ENCODE measurements at places on chromosomes 2 and 18. TPM values are rescaled to one million over a fixed set of nuclear protein-coding genes. Genes with fewer than 3 reads are reported as not detected.
A peak's percentile ranks its signal among the peaks of the same experiment; 100 is the strongest.

DNA sequence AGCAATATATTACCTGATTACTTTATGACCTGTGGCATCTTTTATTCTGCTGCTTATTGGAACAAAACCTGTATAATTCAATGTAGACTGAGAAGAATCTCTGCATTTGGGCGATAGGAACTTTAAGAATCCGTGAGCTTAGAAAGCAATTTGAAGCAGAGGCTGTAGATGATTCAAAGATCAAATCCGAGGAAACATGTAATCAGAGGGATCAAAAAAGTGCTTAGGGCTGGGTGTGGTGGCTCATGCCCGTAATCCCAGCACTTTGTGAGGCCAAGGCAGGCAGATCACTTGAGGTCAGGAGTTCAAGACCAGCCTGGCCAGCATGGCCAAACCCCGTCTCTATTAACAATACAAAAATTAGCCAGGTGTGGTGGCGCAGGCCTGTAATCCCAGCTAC lies 198.4 kb downstream of the MTX2 start:
- H3K4me1 ChIP-seq, result peaks cover 15% of the 10 kb centered on the region
- H3K27ac ChIP-seq, result no peak overlapping the region
- no peaks in the 10 kb centered on the region for H3K36me3 ChIP-seq
- no peak overlapping the region for H3K4me3 ChIP-seq

- H3K4me3 ChIP-seq, result no peak overlapping the region
- no peaks in the 10 kb centered on the region for H3K4me1 ChIP-seq
- no peak for DNase-seq
- no peak overlapping the region for H3K27ac ChIP-seq
These were observed 122.8 kb upstream of the HS6ST1 start for GRCh38 chr2:128441341-128442052.

DNA sequence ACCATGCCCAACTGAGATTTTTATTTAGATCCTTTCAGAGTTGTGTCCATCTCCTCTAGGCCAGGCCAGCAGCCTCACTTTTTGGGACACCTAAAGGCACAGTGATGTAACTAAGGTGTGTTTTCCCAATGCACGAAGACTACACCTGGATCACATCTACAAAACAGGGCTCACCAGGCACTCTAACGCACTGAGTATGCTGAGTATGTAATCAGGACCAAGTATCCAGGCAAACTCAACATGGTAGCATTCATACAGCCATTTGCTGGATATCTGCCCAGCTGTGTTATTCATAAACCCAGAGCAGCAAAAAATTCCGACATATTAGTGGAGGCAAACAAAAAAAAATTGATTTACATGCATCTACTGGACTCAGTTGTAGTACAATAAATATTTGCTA lies 33.8 kb downstream of the LPIN2 start:
- H3K36me3 ChIP-seq, result no peaks in the 10 kb centered on the region
- 0 out of 2 replicates have a peak overlapping the region, but pooled peaks have one; percentile 66 for H3K4me3 ChIP-seq
- H3K27ac ChIP-seq, result peak overlapping the region; percentile 97

- H3K27me3 ChIP-seq, result peaks cover 9% of the 10 kb centered on the region
- no peak for DNase-seq
- H3K27ac ChIP-seq, result no peak overlapping the region
- no peaks in the 10 kb centered on the region for H3K4me1 ChIP-seq
These were observed 300.0 kb upstream of the REV1 start for GRCh38 chr2:99789849-99790248.

DNA sequence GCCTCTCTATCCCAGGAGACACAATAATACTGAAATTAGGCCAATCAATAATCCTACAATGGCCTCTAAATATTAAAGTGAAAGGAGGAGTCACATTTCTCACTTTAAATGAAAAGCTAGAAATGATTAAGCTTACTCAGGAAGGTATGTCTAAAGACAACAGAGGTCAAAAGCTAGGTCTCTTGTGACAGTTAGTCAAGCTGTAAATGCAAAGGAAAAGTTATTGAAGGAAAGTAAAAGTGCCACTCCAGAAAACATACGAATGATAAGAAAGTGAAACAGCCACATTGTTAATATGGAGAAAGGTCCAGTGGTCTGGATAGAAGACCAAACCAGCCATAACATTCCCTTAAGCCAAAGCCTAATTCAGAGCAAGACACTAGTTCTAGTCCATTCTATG lies 9.5 kb downstream of the SESTD1 start:
- no peak for DNase-seq
- no peak overlapping the region for H3K4me3 ChIP-seq
- no peaks in the 10 kb centered on the region for H3K27me3 ChIP-seq
- no peaks in the 10 kb centered on the region for H3K36me3 ChIP-seq
- no peak overlapping the region for H3K27ac ChIP-seq

DNA sequence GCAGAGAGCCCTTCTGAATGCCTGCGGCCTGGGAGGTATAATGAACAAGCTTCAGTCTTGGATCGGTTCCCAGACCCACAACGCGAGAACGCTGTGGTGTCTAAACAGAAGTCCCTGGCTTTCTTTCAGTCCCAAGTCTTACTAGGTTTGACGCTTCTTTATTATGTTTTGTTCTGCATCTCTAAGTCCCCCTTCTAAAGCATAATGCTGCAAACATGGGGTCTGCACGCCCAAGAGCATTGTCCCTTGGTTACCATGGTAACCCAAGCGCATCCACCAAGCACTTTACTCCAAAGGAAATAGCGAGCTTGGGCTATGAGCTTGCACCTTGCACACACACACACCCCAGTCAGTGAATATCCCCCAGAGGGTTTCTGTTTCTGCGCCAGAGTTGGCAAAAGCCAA lies 193.7 kb downstream of the INO80D start:
- no peaks in the 10 kb centered on the region for H3K4me1 ChIP-seq
- peak; percentile 36 for DNase-seq
- no peak overlapping the region for H3K4me3 ChIP-seq
- peaks cover 8% of the 10 kb centered on the region for H3K27me3 ChIP-seq
- no peaks in the 10 kb centered on the region for H3K36me3 ChIP-seq

ALK gene
- not detected for total RNA-seq

GRCh38 chr2:164542581-164543021 lies 78.7 kb downstream of the GRB14 start:
- H3K4me1 ChIP-seq, result no peaks in the 10 kb centered on the region
- H3K27ac ChIP-seq, result no peak overlapping the region

DNA sequence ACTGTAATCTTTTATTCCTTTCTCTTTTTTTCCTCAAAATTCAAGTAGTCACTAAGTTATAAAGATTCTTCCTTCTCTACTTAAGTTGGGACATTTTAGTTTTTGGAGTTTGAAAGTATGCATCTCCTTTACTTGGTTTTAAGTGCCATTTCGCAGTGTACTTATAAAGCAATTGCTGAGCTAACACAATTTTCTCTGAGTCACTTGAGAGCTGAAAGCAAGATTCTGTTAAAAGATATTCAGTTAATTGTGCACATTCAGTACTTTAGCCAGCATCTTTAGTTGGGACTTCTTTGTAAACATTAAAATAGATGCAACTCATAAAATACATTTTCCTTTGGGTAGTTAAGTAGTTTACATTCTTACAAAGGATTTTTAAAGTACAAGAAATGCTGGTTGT lies 136.0 kb downstream of the GFPT1 start:
- peak; percentile 48 for DNase-seq
- peaks cover 49% of the 10 kb centered on the region for H3K4me1 ChIP-seq
- H3K27ac ChIP-seq, result peak overlapping the region; percentile 95
- no peak overlapping the region for H3K4me3 ChIP-seq
- H3K27me3 ChIP-seq, result no peaks in the 10 kb centered on the region
- H3K36me3 ChIP-seq, result peaks cover 11% of the 10 kb centered on the region

ZNF892 gene
- 1.9 TPM for total RNA-seq

SRD5A2 gene
- not detected for total RNA-seq

CLK1 gene
- 32.4 TPM for total RNA-seq

DNA sequence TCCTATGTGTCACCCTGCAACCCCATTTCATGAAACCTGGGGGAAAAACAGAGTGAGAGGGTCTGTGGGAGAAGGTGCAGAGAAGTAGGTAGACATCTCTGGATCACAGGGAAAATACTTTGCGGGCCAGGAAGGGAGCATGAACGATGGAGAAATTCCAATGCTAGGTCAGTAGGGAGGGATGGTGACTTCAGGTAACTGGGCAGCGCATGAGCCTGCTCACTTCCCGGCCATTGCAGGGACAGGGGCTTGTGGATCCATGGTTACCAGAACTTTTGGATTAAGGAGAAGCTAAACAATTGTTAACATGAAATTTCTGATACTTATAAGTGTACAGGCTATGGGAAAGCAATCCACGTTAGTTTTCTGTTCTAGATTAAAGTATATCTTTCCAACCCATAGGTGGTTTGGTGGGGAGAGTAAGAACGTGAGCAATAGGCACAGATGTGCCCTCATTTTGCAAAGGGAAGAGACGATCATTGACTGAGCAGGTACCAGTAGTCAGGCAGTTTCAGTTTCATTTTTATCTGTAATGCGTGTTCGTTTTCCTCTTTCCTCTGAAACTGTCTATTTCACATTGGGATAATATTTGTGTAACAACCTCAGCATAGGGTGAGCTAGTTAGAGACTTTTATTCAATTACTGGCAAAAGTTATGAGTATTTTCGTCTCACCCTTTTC lies 65.0 kb downstream of the NYAP2 start:
- H3K27me3 ChIP-seq, result peaks cover 4% of the 10 kb centered on the region
- no peak overlapping the region for H3K27ac ChIP-seq
- no peak for DNase-seq
- no peaks in the 10 kb centered on the region for H3K36me3 ChIP-seq

EN1 gene
- total RNA-seq, result 7.0 TPM

DNA sequence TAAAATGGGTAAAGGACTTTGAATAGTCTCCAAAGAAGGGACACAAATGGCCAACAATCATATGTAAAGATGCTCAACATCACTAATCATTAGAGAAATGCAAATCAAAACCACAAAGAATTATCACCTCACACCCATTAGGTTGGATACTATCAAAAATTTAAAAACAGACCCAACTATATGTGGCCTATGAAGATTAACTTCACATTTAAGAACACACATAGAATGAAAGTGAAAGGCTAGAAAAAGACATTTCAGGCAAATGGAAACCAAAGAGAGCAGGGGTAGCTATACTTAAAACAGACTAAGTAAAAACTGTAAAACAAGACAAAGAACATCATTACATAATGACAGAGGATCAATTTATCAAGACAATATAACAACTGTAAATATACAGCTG lies 53.5 kb upstream of the ASPRV1 start:
- no peaks in the 10 kb centered on the region for H3K4me1 ChIP-seq
- H3K4me3 ChIP-seq, result no peak overlapping the region
- no peaks in the 10 kb centered on the region for H3K27me3 ChIP-seq
- no peak for DNase-seq
- no peak overlapping the region for H3K27ac ChIP-seq
- peaks cover 6% of the 10 kb centered on the region for H3K36me3 ChIP-seq

DNAH7 gene
- total RNA-seq, result 0.89 TPM

- no peak overlapping the region for H3K27ac ChIP-seq
- H3K4me1 ChIP-seq, result no peaks in the 10 kb centered on the region
- H3K36me3 ChIP-seq, result no peaks in the 10 kb centered on the region
- peaks cover 91% of the 10 kb centered on the region for H3K27me3 ChIP-seq
- H3K4me3 ChIP-seq, result no peak overlapping the region
These were observed 752 bp downstream of the MGAT4A start for GRCh38 chr2:98730053-98730706.

DNA sequence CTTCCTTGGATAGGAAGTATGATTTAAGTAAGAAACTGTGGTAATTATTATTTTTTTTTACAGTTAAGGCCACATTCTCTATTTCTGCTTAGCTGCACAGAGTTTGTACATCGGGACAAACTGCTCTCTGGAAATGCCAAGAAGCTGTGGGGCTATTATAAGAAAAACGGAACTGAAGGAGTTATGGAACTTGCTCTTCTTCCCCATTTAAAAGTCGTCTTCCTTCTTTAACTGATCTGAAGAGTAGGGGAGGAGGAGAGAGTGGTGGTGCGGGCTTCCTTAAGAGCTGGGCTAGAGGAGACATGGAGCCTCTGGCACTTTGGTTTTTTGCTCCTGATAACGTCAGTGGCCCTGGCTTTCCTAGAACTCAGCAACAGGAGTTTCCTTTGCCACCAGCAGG lies 54.4 kb downstream of the RAB31 start:
- H3K4me3 ChIP-seq, result no peak overlapping the region
- H3K4me1 ChIP-seq, result peaks cover 8% of the 10 kb centered on the region
- no peaks in the 10 kb centered on the region for H3K27me3 ChIP-seq
- no peak for DNase-seq

DNA sequence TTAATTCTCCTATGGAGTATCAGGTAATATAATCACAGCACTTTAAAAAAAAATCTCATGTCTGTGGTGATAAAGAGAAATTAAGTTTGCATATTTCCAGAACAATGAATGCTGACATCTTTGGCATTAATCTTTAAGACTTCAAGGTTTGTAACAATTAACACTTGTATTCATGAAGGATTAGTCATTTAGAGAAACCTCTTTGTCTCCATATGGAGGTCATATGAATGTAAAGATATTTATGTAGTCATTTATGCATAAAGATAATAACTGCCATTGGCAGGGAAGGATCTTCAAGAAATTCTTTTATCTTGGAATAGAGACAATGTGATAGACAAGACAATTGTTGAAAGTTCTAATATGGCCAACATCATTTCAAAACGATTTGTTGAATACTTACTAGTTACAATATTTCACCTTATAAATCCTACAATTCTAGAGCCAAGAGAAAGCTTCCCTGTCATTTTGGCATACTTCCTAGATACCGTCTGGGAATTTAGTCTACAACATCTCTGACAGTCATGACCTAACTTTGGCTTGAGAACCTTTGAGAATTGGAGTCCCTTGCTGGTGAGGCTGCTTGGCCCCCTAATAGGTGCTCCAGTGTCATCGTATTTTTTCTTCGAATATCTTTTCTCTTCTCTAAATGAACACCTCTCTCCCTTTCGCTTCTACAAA lies 33.6 kb downstream of the RASGRP3 start:
- H3K4me1 ChIP-seq, result no peaks in the 10 kb centered on the region
- no peak for DNase-seq
- no peaks in the 10 kb centered on the region for H3K36me3 ChIP-seq
- no peaks in the 10 kb centered on the region for H3K27me3 ChIP-seq
- H3K27ac ChIP-seq, result no peak overlapping the region
- no peak overlapping the region for H3K4me3 ChIP-seq

DNA sequence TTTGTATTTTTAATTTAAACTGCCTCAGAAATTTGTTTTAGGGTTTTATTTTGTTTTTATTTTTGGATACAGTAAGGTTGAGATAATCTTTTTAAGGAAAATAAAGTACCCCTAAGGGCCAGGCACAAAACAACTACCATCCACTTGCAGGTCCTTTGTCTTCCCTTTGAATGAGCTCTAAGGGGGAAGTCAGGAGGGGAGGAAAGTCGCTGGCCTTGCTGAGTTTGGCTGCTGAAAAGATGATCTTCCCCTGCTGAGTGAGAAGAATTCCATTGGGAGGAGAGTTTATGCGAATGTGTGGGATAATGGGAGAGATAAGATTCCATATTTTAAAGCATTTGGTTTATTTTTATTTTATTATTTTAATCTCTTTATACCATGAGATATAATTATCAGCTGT lies 100.7 kb downstream of the ARHGAP15 start:
- H3K36me3 ChIP-seq, result no peaks in the 10 kb centered on the region
- no peaks in the 10 kb centered on the region for H3K4me1 ChIP-seq
- DNase-seq, result no peak
- H3K27me3 ChIP-seq, result no peaks in the 10 kb centered on the region
